Glutamatergic neuron (in vitro differentiated cells): ENCODE measurements at places on chromosomes 1 and 21.

- H3K27me3 ChIP-seq, result no peaks in the 10 kb centered on the region
- no peaks in the 10 kb centered on the region for H3K36me3 ChIP-seq
- DNase-seq, result no peak
- H3K27ac ChIP-seq, result no peak overlapping the region
Observed at GRCh38 chr1:86517336-86517735, 29.5 kb upstream of the CLCA4 start.

GRCh38 chr1:185674201-185674600 is 60.0 kb upstream of the HMCN1 start:
- no peak overlapping the region for H3K27ac ChIP-seq
- no peaks in the 10 kb centered on the region for H3K36me3 ChIP-seq

DNA sequence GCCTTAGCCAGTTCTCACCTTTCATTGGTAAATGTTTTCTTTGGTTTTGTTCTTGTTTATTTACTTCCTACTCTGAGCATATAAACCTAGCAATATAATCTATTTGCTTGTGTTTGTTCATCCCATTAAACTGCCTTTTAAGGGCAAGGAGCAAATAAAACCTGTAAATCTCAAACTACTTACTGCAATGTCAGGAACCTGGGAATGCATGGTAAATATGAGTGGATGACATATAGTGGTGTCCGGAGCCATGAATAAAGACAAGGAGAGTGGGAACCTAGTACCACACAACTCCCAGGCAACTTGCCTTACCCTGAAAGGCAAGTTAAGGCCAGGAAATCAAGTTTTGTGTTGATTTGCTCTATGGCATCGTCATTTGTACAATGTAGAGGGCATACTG is 1133.7 kb upstream of the NCAM2 start:
- H3K27ac ChIP-seq, result no peak overlapping the region
- no peak overlapping the region for H3K4me3 ChIP-seq
- H3K4me1 ChIP-seq, result no peaks in the 10 kb centered on the region
- no peaks in the 10 kb centered on the region for H3K36me3 ChIP-seq

DNA sequence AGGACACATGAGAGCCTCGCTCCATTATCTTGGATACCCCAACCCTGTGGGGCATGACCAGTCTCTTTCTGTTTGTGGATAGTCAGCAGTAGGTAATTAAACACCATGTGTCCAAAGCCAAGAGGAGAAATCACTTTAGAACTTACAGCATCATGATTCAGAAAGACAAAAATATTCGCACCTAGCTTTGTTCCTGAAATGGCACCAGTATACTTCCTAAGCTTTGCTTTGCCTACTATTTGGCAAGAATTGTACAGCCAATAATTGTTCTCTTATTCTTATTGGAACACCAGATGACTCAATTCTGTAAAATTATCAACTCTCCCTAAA is 24.2 kb downstream of the TNFRSF9 start:
- H3K36me3 ChIP-seq, result no peaks in the 10 kb centered on the region
- no peaks in the 10 kb centered on the region for H3K4me1 ChIP-seq
- H3K27me3 ChIP-seq, result peaks cover 2% of the 10 kb centered on the region

DNA sequence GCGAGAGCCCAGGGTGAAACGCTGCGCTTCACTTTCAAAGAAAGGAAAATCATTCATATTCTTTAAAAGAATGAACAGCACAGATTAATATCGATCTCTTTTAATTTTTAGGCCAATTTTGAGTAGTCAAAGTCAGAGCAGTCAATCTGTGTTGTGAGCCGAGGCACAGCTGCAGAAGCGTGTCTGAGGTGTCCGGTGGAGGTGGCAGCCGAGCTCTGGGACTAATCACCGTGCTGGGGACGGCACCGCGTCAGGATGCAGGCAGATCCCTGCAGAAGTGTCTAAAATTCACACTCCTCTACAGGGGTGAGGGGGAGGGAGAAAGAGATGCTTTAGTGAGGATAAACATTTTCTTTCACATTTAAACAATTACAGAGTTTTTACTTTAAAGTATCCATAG is 4.1 kb downstream of the TFF1 start:
- no peak for DNase-seq
- peak overlapping the region; percentile 88 for H3K27ac ChIP-seq
- peaks cover 5% of the 10 kb centered on the region for H3K27me3 ChIP-seq
- peak overlapping the region; percentile 27 for H3K4me3 ChIP-seq

GRCh38 chr1:104878203-104878909 is 1128.7 kb downstream of the AMY1C start:
- no peaks in the 10 kb centered on the region for H3K4me1 ChIP-seq
- no peak overlapping the region for H3K27ac ChIP-seq
- DNase-seq, result peak; percentile 19
- H3K4me3 ChIP-seq, result no peak overlapping the region
- H3K27me3 ChIP-seq, result no peaks in the 10 kb centered on the region

DNA sequence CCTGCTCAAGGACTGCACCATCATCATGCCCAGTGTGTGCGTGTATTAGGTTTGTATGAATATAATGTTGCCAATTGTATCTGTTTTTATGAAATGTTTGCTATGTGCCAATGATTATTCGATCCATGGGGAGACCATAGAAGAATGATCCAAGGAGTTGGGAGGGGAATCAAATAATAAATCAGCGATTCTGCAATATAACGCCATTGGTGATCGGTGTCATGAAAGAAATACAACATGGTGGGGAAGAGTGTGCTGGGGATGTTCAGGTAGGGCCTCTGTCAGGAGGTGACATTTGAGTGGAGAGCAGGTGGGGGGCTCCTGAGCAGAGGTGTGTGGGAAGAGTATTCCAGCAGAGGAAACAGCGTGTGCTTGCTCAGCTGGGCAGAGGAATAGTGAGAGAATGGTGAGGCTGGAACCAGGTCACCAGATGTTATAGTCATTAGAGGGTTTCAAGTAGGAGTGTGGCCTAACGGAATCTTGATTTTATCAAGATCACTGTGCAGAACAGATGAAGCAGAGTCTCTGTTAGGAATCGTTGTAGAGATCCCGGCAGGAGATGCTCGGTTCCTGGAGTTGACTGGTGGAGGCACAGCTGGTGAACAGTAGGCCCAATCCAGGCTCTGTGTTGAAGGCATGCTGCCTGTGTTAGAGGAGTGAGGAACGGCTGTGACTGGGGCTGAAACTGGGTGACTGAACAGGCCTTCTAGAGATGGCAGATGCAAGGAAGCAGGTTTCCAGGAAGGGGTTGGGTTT is 2.9 kb upstream of the ZNF496 start:
- peak overlapping the region; percentile 65 for H3K27ac ChIP-seq
- DNase-seq, result no peak
- H3K4me1 ChIP-seq, result peaks cover 45% of the 10 kb centered on the region
- peaks cover 7% of the 10 kb centered on the region for H3K36me3 ChIP-seq
- H3K4me3 ChIP-seq, result peak overlapping the region; percentile 79

- no peak for DNase-seq
- H3K4me3 ChIP-seq, result no peak overlapping the region
- H3K27ac ChIP-seq, result no peak overlapping the region
- H3K27me3 ChIP-seq, result peaks cover 3% of the 10 kb centered on the region
- H3K36me3 ChIP-seq, result no peaks in the 10 kb centered on the region
Observed at GRCh38 chr1:164767752-164768402, 208.9 kb downstream of the PBX1 start.
